ENCODE measurements at places on chromosomes 2 and 18. TPM values are rescaled to one million over a fixed set of nuclear protein-coding genes. Genes with fewer than 3 reads are reported as not detected.

GRCh38 chr18:13453714-13454113 is 235.2 kb downstream of the LDLRAD4 start:
- no peak for DNase-seq

GRCh38 chr18:8411492-8411891 is 197.7 kb upstream of the RAB12 start:
- no peak for DNase-seq

NEU2 gene
- total RNA-seq: not detected

DNA sequence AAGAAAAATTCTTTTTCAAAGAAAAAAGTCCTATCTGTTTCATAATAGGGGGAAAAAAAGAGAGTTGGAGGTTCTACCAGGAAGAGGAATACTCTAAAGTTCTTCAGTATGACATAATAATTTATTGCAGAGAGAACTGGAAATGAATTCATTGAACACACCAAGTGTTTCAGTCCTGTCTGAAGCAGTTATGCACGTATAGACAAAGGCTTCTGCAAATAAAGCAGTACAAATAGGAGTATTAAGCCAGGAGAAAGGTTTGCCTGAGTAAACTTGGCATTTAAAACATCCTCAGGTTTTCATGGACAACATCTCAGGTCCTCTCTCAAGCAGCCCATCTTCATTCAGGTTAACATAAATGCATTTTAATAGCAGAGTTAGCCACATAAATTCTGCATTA is 141.6 kb downstream of the CCDC148 start:
- DNase-seq: no peak

- no peak for DNase-seq
Observed at GRCh38 chr2:151025816-151026215, 235.8 kb downstream of the RBM43 start.

LCT gene
- total RNA-seq: 1.1 TPM

GRCh38 chr2:122955776-122956175 is 1069.3 kb upstream of the CNTNAP5 start:
- no peak for DNase-seq

DNA sequence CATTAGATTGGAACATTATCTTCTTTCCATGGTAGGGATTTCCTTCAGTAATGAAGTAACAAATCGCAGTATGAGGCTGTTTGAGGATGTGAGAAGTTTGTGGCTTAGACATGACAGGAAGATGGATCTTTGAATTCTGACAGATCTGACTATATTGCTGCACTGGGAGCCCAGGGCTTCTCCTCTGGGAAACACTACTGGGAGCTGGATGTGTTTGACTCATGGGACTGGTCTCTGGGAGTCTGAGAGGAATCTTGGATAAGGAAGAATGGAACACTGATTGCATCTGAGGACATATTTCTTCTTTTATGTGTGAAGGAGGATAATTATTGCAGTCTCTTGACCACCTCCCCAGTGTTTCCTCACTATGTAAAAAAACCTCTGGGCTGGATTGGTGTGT is 77.2 kb upstream of the ST6GAL2 start:
- no peak for DNase-seq

- DNase-seq: no peak
Observed at GRCh38 chr18:62883937-62884735, 168.8 kb downstream of the PHLPP1 start.

PLEK gene
- 41.3 TPM for total RNA-seq

SLC35F5 gene
- total RNA-seq: 29.0 TPM

DNA sequence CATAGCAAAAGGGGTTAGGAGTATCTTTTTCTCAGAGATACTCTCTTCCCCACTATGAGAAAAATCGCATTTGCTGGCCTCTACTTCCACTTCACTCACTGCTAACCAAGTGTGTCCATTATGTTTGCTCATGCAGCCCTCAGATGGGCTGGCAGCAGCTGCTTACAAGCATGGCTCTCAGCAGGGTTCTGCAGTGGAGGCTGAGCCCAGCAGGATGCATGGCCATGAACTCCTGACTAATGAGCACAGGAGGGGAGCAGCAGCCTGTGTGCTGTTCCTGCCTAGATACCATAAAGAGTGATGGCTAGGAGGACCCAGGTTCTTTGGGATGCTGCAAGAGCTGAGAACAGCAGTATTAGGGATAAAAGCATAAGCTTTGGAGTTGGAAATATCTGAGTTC is 316.9 kb upstream of the THSD7B start:
- no peak for DNase-seq

DNA sequence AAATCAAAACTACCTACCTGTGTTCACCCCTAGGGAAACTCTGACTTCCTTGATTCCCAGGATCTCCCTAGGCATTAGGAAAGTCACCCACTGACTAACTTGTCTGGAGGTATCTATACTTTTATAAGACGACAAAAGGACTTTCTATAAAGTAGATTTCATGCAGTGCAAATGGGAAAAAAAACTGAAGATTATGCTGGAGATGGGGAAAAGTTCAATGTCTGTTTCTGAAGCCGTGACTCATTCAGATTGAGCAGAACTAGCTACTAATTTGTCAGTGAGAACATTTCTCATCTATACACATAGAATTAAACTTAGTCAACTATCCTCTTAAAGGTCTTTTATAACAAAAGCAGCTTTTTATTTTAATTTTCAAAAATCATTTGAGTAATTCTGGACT is 6.0 kb downstream of the SEPTIN10 start:
- DNase-seq: no peak

GRCh38 chr2:61631321-61631720 is 93.2 kb upstream of the XPO1 start:
- DNase-seq: no peak

DNA sequence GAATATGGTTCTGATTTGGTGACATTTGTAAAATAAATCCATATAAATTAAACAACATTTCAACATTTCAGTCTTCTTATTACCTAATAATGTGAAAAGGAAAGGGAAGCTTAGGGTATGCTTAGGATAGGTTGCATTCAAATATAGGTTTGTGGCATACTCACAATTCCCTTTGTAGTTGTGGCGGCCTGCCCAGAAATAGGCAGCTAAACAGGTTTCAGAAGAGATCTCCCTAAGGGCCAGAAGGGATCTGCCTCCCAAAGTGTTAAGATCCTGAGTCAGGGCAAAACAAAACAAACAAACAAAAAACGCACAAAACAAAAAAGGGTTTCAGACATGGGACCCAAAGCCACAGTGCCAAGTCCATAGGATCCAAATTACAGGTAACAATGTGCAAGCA is 41.4 kb upstream of the TCF7L1 start:
- DNase-seq: no peak

- DNase-seq: no peak
Observed at GRCh38 chr2:28642796-28643195, 108.8 kb upstream of the PPP1CB start.

GRCh38 chr2:182655750-182656149 is 60.3 kb upstream of the DNAJC10 start:
- DNase-seq: no peak

DNA sequence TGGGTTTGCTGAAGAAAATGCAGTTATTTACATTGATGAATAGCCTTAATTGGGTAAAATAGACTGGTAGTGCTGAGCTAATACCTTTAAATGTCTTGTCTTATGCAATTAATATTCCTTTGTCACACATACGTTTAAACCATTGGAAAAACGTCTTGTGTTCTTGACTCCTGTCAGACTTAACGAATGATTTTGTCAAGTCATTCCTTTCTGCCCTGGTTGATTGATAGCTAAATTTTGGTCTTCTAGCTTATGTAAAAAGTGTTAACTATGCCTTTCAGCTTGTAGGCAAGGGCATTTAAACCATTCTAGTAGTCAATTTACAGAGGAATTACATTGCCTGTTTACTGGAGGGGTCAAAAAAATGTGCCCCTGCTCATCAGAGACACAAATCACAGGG is 105.8 kb upstream of the LRRTM1 start:
- no peak for DNase-seq

DNA sequence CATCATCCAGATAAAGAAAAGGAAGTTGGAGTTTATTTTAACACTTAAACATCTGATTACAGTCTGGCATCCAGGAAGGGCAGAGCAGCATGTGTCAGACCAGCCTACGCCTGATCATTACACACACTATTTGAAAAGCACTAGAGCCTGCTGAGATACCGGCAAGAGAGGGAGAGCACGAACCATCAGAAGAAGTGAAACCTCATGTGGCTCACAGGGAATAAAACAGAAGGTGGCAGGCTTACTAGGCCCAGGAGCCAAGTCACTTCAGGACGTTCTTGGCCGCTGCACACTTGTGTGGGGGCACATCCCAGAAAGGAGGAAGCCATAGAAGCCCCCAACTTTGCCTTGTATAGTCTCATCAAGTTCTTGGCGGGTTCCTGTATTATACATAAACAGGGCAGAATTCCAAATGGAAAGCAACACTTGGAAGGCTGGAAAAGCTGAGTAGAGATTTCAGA is 105.5 kb downstream of the UGGT1 start:
- DNase-seq: no peak

ANKRD39 gene
- 14.2 TPM for total RNA-seq

- no peak for DNase-seq
Observed at GRCh38 chr2:42105330-42106256, 57.8 kb downstream of the PKDCC start.

CELF4 gene
- total RNA-seq: 0.05 TPM

DNA sequence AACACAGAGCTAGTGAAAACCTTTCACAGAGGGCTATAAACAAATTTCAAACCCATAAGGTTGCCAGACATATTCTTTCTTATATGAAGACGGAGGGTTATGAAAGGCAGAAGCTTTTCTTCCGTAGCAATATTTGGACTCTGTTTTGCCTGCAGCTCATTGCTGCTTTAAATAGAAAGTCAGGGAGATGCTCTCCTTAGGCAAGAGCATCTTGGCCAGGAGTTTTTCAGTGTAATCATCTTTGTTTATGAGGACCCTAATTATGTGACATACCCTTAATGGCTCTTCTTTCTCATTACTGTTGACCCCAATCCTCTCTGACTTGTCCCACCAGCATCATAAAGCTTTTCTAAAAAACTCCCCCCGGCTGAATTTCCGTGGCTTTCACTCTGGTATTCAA is 433.4 kb upstream of the NRXN1 start:
- no peak for DNase-seq

- DNase-seq: no peak
Observed at GRCh38 chr2:47508641-47509040, 105.7 kb downstream of the MSH2 start.

REG3G gene
- total RNA-seq: 0.09 TPM

TRIP12 gene
- total RNA-seq: 119 TPM

GRCh38 chr2:160225722-160226121 is 25.6 kb upstream of the ITGB6 start:
- no peak for DNase-seq

ATP9B gene
- 19.3 TPM for total RNA-seq

DNA sequence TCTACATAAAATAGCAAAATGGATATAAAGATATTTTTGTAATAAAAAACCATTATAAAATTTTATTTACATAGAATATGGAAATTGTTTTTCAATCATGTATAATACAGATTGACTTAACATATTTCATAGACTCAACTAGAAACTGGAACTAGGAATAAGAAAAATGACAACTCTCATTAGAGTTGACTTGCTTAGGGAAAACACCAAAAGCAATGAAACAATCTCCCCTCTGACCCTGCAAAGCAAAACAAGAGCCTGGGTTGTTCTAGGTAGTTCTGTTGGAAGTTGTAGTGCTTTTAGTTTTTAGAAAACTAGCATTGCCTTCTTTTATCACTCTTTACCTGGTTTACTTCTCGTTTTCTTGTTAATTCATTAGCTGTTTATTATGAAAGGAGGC is 32.2 kb upstream of the MTIF2 start:
- no peak for DNase-seq

DNA sequence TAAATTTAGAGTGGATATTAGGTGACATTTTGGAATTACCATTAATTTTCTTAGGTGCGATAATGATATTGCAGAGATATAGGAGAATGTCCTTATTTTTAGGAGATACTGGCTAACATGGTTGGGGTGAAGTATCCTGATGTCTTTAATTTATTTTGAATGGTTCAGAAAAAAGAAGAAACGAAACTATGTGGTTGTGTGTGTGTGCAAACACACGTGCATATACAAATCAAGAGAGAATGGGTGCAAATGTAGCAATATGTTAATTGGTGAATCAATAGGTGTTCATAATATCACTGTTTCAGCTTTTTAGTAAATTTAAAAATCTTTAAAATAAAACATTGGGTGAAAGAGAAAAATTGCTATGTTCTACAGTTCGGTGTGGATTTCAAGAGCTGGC is 140.9 kb downstream of the DIS3L2 start:
- no peak for DNase-seq

UPP2 gene
- total RNA-seq: not detected

- DNase-seq: no peak
Observed at GRCh38 chr2:199646439-199646838, 188.7 kb upstream of the SATB2 start.

- no peak for DNase-seq
Observed at GRCh38 chr18:75097491-75098225, 111.3 kb downstream of the PTGR3 start.

SPR gene
- 1.8 TPM for total RNA-seq

Data from thymus (tissue), 14 donors.